Fibroblast of skin of back (primary cell): ENCODE measurements at places on chromosomes 7 and 10.

DNA sequence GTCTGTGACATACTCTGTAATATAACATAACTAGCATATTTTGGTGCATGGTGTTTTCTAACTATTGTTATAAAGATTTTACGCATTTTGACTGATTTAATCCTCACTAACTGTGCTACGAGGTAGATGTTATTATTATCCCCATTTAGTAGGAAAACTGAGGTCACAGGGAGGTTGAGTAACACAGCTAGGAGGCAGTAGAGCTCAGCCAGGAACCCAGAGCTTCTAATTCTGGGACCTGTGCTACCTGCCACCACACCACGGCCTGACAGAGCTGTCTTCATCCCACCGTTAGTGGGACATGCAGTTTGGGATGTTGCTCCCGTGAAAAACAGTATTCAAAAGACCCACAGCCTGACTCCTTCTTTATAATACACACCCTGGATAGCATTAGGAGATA, 962.5 kb downstream of the CNTNAP2 start:
- no peak for DNase-seq

GRCh38 chr7:66464059-66464458, 164.6 kb upstream of the KCTD7 start:
- DNase-seq: no peak

GRCh38 chr10:116779076-116779687, 36.8 kb upstream of the HSPA12A start:
- DNase-seq: peak; percentile 17

- DNase-seq: no peak
These were observed 345.5 kb downstream of the LRMDA start for GRCh38 chr10:75776738-75777504.

DNA sequence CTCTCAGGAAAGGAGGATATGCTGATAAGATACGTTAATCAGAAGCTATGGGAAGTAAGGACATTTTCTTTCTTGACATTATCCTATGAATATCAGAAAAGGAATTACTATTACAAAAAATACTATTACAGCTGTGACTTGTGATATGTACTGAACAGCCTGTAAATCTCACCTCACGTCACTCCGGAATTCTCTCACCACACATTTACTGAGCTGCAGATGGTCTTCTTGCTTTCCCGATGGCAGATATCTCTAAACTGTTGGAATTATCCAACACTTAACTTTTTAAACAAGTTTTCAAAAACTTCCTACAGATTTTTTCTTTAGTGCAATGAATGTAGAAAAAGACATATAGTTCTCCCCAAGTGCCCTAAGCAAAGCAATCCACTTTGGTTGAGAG, 313.4 kb downstream of the GPR37 start:
- DNase-seq: no peak

- DNase-seq: no peak
These were observed 97.5 kb downstream of the RPS24 start for GRCh38 chr10:78130966-78131710.

- peak; percentile 62 for DNase-seq
These were observed 83.6 kb downstream of the ZNF277 start for GRCh38 chr7:112290065-112290464.

DNA sequence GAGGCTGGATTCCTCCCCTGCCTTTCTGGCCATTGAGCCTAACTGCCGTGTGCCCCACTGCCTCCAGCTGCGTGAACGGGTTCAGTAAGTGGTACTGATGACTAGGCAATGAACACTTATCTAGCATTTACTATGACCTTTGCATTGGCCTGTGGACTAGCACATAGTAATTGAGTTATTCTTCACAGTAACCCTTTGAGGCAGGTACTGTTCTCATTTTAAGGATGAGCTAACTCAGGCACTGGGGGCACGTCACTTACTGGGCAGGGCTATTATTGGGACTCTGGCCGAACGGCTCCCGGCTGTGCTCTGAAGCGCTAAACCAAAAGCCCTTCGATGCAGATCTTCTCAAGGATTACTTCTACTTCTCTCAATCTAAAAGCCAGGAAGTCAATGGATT, 38.3 kb downstream of the WIPF3 start:
- no peak for DNase-seq

GRCh38 chr7:87689374-87689773, 61.2 kb downstream of the RUNDC3B start:
- no peak for DNase-seq

- no peak for DNase-seq
These were observed 27.1 kb downstream of the LRRC20 start for GRCh38 chr10:70355051-70356021.

DNA sequence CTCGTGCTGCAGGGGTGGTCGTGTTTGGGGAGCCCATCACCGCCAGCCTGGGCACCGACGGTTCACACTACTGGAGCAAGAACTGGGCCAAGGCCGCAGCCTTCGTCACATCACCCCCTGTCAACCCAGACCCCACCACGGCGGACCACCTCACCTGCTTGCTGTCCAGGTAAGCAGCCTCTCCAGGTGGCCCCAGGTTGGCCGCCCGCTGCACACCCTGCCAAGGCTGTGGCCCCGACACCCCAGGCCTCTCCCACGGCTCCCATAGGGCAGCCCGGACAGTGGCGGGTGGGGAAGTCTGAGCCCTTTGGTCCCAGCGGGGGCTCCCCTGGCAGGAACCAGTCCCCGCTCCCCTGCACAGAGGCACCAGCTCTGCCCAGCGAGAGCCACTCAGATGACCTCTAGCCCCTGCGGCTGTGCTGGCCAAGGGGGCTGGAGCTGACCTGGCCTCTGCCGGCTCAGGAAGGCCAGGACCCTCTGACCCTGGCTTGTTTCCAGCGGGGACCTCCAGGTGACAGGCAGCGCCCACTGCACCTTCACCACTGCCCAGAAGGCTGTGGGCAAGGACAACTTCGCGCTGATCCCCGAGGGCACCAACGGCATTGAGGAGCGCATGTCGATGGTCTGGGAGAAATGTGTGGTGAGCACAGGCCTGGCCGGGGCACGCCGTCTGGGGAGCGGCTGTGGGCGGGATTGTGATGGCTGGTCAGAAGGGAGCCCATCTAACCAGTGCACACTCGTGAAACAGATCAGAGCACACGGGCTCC, 13.8 kb downstream of the DPYSL4 start:
- DNase-seq: no peak

DNA sequence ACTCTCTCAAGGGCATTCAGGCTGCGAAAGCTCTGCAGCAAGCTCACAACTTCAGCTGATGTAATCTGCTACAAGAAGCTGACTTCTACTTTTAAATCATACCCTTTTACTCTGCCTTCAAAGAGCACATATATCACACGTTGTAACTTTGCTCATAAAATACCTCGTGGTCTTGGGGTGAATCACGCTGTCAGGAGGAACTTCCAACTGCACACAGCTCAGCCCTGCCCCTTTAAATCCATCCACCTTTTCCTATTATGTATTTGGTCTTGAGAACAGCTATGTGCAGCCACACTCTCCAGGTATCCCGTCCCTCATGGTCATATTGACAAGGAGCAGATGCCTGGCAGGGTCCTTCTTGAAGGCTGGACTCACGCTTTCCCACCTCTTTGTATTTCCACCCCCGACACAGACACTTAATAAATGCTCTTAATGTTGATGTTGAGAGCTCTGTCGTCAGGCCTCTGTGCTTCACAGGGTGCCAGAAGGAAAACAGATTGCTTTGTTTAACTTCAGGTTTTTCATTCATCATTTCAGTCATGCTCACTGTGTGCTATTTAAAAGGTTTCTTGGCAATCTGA, 47.6 kb downstream of the ICA1 start:
- peak; percentile 5 for DNase-seq

DNA sequence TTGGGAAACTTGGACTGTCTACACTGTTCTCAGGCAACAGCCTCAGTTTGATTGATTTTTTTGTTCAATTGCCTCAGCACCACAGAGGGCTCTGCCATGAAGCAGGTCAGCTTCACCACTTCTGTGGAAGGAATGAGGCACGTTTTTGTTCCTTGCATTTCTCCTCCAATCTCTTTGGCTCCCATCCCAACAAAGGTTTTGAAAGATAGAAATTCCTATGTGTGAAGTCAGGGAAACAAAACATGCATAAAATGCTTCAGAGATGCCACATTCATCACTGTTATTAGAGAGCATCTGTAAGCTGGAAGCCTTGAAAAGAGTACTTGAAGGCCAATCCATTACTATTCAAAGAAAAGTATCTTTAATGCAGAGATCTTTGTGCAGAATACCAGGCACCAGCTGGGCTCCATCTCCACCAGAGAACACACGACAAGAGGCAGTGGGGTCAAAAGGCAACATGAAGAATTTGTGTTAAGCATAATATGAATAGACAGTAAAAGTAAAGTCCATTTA, 249.1 kb upstream of the LYZL1 start:
- peak; percentile 97 for DNase-seq

DNA sequence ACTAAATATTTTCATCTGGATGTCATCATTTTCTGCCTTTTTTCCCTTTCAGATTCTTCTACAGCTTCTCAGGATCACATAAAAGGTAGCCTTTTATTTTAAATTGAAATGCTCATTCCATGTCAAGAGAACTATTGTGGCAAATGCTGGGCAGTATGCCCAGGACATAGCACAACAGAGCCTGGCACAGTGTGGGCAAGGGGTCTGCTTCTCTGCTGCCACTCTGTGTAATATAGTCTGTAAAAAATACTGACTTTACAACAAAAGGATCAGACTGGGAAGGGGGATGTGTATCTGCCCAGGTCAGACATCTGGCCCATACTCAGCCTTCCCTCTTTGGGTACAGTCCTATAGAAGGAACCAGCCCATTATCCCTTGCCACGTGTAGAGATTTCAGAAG, 62.7 kb downstream of the CUZD1 start:
- no peak for DNase-seq

DNA sequence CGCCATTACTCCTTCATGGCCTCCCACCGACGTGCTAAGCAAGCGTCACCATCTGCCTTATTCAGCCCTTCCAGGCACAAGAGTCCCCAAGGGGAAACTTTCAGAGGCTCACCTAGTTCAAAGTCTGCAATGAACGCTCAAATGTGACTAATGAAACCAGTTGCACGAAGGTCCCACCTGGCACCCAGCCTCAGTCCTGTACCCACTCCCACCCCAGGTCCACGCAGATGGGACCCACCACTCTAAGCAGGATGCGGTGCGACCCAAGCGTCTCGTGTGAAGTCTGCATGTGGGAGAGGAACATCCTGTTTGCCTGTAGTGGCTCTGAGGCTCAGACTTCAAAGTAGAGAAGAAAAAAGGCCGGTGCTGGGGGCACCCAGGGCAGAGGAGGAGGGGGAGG, 40.3 kb downstream of the RGS10 start:
- DNase-seq: no peak

DNA sequence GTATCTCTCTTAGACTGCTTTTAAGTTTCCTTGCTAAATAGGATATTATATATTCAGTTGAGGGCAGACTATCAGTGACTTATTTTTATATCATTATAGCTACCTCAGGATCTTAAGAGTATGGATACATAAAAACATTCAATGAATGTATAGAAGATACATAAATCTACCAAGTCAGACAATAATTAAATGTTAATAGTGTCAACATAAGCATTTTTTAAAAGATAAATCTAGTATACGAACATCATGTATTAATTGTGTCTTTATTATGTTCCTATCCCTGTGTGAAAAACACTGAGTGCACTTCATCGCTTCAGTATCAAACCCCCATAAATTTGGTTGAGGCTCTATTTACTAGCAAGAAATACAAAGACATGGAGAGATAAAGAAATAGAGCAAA, 242.8 kb downstream of the CRPPA start:
- DNase-seq: no peak

GRCh38 chr10:86961481-86962091, 3.2 kb downstream of the SNCG start:
- DNase-seq: no peak

- DNase-seq: no peak
These were observed 49.8 kb upstream of the RAPGEF5 start for GRCh38 chr7:22406715-22407114.

GRCh38 chr7:157543791-157544190, 207.0 kb downstream of the DNAJB6 start:
- no peak for DNase-seq

GRCh38 chr10:72796042-72796441, 97.5 kb upstream of the OIT3 start:
- DNase-seq: peak; percentile 39

- DNase-seq: no peak
These were observed 55.0 kb upstream of the EN2 start for GRCh38 chr7:155402941-155403340.

DNA sequence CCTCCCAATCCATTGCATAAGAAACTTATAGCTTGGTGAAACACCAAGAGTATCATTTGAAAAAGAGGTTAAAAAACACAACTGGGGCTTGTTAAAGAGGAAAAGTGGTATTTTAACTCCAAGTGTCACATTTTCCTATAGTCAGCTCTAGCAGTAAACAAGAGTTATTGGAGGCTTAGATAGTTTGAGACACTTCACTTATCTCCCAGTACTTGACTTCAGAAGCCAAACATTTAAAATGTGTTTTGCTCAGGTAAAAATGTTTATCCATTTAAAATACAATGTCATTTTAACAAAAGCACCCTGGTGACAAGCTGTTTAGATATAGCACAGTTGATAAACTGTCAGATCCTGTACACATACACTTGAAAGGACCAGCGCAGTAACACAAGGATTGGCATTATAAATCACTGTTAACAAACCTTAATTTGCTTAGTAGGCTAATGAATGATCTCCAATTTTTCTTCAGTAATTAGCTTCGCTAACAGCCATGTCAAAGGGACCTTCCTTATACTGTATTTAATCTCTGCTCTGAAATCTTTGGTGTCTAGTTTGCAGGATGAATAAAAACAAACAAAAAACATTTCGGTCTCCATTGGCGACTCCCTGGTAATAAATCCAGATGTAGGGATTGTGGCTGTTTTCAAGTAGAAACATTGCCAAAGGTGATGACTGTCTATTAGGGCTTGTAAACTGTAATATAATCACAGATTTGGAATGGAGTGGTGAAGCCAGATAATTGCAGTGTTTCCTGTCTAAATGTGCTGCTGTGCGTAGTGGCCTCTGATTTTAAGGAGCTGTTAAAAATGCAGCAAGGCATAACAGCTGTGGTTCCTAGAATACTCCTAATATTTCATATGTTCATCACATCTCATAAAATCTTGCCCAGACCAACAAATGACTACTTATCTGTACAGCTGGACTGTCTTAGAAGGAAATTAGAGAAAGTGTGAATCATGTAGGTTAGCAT, 545.1 kb downstream of the AUTS2 start:
- DNase-seq: peak; percentile 34

GRCh38 chr10:89206402-89207180, 526 bp downstream of the CH25H start:
- DNase-seq: no peak

- peak; percentile 45 for DNase-seq
These were observed 229.5 kb upstream of the FZD1 start for GRCh38 chr7:91034459-91035368.

- peak; percentile 30 for DNase-seq
These were observed 57.1 kb upstream of the NPTX2 start for GRCh38 chr7:98559958-98560357.

DNA sequence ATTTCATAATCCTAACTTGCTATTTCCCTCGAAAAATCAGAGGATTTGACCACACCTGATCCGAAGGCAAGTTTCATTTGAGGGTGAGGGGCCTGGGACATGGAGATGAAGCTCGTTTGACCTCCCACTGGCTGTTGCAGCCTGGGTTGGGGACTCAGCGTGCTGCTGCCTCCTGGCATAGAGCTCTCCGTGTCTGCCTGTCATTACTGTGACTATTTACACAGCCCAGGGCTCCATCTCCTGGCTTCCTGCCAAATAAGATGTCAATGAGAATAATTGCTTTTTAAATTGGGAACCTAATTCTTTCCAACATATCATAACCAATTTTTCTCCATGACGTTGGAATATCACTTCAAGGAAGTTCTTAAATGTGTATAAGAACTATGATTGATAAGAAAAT, 139.3 kb upstream of the COBL start:
- DNase-seq: no peak
